Sigmoid colon (tissue), 7 donors: ENCODE measurements at places on chromosomes 2 and 18. TPM values are rescaled to one million over a fixed set of nuclear protein-coding genes. Genes with fewer than 3 reads are reported as not detected.

Gene DLGAP1
- 0.13 TPM for polyA plus RNA-seq

Gene VIT
- polyA plus RNA-seq: 6.0 TPM

Gene IL1RN
- polyA plus RNA-seq: 19.9 TPM

Gene DQX1
- 13.2 TPM for polyA plus RNA-seq

Gene NT5DC4
- polyA plus RNA-seq: 0.89 TPM

Gene DNAJC5G
- polyA plus RNA-seq: not detected

Gene MDH1
- polyA plus RNA-seq: 246 TPM

Gene APCDD1
- polyA plus RNA-seq: 2.8 TPM

Gene GKN1
- polyA plus RNA-seq: not detected

Gene GCG
- 10.6 TPM for polyA plus RNA-seq

Gene ANKRD23
- 0.69 TPM for polyA plus RNA-seq

Gene COL5A2
- 31.0 TPM for polyA plus RNA-seq

Gene GLI2
- 0.23 TPM for polyA plus RNA-seq

Gene CROCC2
- polyA plus RNA-seq: 0.09 TPM

Gene SCN3A
- 0.87 TPM for polyA plus RNA-seq

Gene GALR1
- polyA plus RNA-seq: not detected

Gene UGT1A4
- polyA plus RNA-seq: 0.50 TPM

Gene TSPYL6
- polyA plus RNA-seq: not detected

Gene OLA1
- 99.6 TPM for polyA plus RNA-seq
